ENCODE measurements at places on chromosomes 2 and 18. TPM values are rescaled to one million over a fixed set of nuclear protein-coding genes. Genes with fewer than 3 reads are reported as not detected.

GAREM1 gene
- not detected for total RNA-seq

DNA sequence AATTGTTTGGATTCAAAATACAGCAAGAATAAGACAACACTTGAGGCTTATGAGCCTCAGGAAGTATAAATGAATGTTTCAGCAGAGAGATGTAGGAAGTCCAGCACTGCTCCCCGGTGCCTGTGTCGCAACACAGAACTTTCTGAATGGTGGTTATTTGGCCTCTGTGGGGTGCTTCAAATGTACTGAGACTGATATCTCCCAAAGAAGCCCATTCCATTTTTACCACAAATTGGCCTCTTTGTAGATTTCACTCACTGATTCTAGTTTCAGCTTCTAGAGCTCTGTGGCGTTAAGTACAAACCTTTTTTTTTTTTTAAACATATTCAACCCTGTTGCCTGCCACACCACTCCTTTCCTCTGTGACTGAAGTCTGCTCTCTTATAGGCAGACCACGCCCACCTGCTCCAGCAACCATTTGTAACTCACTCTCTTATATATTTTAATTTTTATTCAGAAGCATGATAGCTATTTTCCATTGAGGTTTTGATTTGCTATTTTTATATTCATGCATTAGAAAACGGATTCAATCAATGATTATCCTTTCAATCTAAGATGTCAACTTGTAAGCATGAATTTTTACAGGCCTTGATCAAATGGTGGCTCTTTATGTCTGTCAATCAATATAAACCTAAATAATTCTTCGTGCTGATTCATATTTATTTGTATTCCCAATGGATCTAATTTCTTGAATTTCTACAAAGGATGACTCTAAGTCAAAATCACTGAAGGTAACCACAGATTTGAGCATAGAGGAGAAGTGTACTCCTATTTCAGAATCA, 277.1 kb upstream of the CCDC68 start:
- no peak for DNase-seq

ACMSD gene
- total RNA-seq: not detected

NMS gene
- not detected for total RNA-seq

DNA sequence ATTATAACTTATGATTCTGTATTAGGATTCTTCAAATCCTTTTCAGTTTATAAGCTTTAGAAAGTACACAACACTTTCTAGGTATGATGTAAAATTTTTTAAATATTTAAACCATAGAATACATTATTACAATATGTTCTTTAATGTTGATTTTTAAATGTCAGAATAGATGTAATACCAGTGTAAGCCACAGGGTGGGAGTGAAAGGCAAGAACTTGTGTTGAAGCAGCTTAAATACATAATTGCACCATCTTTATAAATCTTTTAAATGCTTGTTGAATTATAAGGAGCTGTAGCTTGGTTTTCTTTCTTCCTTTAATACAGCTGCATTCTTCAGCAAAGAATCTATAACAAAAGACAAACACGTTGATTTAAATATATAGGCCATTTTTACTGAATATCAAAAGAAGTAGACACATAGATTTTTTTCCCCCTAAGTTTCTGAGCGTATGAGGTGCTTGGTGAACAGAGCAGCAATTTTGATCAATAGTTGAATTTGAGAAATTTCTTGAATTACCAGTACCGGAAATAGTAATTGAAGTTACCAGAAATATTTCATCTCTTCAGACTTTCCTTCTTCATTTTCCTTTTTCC, 63.0 kb downstream of the TANK start:
- peak; percentile 14 for DNase-seq

MC4R gene
- 3.9 TPM for total RNA-seq

- DNase-seq: no peak
Measured at GRCh38 chr2:94960266-94960665, 65.2 kb upstream of the MAL start.

GRCh38 chr2:11520092-11520693, 13.7 kb upstream of the GREB1 start:
- no peak for DNase-seq

DNA sequence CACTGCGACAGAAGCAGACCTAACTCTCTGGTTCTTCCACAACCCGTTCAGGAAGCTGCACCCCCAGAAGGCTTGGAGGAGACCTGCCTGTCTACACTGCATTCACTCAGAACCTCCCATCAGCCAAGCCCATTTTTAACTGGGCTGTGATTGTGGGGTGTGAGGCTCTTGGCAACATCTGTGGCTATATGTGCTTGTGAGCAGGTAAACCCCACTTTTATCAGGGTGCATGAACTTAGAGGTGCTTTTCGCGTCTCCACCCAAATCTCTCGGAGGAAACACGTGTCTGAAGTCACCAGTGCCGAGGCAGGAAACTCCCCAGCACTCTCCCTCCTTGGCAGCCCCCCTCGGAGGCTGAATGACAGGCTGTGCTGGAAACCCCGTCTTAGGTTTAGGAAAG, 158.2 kb upstream of the SALL3 start:
- no peak for DNase-seq

GRCh38 chr2:15992457-15993231, 52.3 kb downstream of the MYCN start:
- DNase-seq: no peak

GRCh38 chr2:43376523-43377198, 150.3 kb upstream of the ZFP36L2 start:
- no peak for DNase-seq

ITGA4 gene
- 23.5 TPM for total RNA-seq

- no peak for DNase-seq
Measured at GRCh38 chr18:67475673-67476072, 40.8 kb downstream of the DSEL start.

GRCh38 chr2:215982465-215982875, 30.9 kb downstream of the MREG start:
- peak; percentile 64 for DNase-seq

DNA sequence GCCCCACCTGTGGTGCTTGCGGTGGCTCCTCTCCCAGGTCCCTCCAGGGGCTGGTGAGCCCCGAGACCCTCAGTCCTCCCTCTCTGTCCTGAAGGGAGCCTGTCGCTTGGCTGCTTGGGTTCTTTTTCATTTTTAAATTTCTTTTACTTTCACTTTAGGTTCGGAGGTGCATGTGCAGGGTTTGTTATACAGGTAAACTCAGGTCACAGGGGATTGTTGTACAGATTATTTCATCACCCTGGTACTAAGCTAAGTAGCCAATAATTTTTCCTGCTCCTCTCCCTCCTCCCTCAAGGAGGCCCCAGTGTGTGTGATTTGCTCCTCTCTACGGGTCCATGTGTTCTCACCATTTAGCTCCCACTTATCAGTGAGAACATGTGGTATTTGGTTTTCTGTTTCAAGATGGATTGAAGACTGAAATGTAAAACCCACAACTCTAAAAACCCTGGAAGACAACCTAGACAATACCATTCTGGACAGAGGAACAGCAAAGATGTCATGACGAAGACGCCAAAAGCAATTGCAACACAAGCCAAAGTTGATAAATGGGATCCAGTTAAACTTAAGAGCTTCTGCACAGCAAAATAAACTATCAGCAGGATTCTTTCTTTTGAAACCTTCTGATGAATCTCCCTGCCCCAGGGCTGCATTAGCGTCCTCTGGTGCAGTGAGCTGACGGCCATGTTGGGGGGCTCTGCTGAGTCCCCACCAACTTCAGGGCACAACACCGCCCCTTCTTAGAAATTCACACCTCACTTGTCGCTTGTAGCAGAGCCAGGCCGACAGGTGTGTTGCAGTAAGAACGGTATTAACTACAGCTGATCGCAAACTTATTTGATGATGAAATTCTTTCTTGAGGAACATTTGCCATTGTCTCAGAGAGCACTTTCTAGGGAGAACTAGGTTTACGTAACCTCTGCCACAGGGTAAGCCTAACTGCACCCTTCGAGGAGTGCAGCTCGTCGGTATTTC, 135.3 kb downstream of the ZNF236 start:
- DNase-seq: no peak

DNA sequence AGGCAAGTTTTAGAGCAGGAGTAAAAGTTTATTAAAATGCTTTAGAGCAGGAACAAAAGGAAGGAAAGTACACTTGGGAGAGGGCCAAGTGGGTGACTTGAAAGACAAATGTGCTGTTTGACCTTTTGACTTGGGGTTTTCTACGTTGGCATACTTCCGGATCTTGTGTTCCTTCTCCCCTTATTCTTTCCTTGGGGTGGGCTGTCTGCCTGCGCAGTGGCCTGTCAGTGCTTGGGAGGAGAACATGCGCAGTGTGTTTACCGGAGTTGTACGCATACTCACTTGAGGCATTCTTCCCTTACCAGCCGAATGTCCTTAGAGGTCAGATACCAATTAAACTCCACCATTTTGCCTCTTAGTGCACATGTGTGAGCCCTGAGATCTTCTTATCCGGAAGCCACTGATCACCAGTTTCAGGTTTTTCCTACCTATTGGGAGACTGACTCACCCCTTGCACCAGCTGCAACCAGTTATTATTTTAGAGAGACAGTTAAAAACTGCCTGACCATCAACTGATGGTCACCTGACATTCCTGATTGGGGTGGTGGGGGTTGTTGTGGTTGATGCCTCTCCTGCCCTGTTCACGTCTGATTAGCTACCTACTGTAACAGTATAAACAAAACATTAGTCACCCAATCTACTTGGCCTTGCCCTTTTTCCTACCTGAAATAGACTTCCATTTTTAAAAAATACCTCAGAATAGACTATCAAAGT, 67.5 kb downstream of the NYAP2 start:
- peak; percentile 33 for DNase-seq

DNA sequence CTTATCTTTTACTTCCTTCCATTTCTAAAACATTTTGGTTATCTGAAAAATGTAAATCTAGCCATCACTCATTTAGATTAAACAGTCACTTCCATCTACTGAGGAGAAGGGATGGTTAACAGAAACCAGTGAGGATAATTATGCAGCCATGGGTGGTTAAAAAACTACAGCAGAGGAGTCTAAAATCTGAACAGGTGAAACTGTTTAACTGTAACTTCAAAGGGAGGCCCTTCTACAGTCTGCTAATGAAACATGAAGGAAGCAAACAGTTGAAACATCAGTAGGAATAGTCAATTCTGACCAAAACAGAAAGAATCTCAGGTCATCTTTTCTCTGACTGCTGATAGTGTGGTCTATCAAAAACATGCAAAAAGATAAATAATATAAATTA, 71.0 kb downstream of the DTNB start:
- DNase-seq: no peak

DNA sequence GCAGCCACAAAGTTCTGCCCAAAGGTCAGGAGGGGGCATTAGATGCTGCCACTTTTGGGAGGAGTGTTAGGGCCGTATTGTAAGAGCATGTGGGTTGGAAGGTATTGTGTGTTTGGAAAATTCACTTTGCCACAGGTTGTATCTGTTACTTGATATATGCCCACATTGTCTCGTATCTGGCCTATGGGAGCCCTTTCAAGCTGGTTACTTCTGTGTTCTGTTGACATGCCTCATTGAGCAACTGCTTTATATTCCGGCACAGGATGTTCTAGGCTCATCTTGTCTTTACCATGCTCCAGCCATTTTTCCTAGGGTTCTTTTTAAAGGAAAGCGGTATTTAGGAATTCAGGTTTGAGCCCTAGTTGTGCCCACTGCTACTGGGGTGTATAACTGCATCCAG, 6.0 kb downstream of the ADNP2 start:
- DNase-seq: no peak

CAPN13 gene
- not detected for total RNA-seq

GRCh38 chr2:144548088-144548487, 28.2 kb upstream of the ZEB2 start:
- DNase-seq: no peak

TEKT4 gene
- total RNA-seq: not detected

DNA sequence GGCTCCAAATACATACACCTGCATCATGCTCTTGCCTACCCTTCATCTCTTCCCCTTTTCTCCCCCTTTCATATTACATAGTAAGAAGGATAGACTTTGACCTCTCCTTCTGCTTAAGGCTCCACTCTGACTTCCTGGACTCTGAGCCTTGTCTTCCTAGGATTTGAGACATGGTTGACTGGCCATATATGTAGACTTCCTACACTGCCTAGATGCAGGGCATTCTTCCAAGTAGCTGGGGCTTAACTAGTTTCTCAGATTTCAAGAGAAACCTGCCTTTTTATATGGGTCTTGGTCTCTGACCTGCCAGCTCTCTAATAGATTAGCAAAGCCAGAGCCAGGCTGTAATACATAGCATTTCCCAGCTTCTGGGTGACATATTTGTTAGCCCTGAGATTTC, 35.4 kb upstream of the CYP26B1 start:
- no peak for DNase-seq

CENPA gene
- 35.8 TPM for total RNA-seq

DNA sequence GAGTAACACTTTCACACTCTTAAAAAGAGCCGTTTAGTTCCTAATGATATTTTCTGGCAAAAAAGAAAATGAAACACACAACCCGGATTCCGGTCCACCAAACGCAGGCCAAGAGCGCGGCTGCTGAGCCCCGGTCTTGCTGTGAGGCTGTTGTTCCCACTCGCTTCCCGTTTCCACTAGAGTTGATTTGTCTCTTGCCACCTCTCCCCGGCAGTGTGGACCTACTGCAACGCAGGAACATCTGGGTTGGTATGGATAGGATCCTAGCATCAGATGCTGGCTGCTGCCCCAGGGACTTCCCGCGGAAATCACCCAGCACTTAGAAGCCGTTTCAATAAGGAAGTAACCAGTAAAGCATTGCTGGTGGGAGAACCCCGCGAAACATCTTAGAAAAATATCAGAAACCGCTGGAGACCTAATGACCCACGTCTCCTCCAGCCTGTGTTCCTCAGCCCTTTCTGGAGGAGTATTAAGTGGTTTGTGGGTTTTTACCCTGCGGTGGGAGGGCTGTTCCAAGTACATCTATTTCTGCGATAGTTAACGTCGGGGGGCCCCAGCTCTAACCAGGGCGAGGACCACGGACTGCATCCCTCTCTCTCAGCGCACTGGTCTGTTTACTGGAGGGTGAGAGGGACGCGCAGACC, 939 bp downstream of the DOCK10 start:
- DNase-seq: peak; percentile 36

DNA sequence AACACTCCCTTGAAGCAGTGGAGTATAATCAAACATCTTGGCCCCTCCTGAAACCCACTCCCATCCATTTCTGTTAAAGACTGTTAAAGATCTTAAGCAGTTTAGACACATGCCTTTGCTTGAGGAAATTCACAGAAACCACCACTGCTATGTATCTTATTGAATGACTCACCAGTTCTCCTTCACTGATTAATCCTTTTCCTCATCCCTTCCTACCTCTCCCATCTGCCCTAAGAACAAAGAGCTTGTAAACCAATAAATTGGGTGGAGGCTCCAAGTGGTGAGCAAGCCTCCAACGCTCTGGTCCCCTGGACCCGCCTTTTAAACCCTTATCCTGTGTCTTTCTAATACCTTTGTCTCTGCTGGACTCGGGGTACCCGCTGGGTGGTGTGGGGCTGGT, 746.1 kb downstream of the LRP1B start:
- peak; percentile 68 for DNase-seq

DNA sequence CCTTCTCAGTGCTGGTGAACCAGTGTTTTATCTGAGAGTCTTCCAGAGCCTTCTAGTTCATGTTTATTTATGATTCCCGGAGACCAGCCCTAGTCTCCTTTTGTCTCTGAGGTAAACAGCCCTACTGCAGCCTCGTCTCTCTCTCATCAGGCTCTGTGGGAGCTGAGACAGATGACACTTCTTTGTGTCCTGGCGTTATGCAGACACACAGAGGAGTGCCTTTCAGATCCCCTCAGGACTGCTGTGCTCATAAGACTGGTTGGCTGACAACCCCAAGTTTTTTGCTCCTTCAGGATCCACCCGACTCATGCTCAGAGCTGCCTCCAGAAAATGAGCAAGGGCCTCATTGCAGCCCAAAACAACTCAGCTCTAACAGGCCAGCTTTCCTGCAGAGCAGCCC, 523.8 kb upstream of the SPHKAP start:
- DNase-seq: no peak

GAL3ST2 gene
- total RNA-seq: not detected

ARHGEF33 gene
- 0.09 TPM for total RNA-seq

LINC00305 gene
- total RNA-seq: not detected

All from A172 (cell line).